ENCODE measurements at places on chromosomes 5 and 9. TPM values are rescaled to one million over a fixed set of nuclear protein-coding genes. Genes with fewer than 3 reads are reported as not detected.

SGCD gene
- total RNA-seq: 40.3 TPM

MARCHF3 gene
- 10.4 TPM for total RNA-seq

BAAT gene
- 0.92 TPM for total RNA-seq

HAVCR2 gene
- total RNA-seq: 38.0 TPM

C9orf153 gene
- 0.92 TPM for total RNA-seq

- no peak overlapping the region for H3K4me3 ChIP-seq
- H3K27me3 ChIP-seq: no peaks in the 10 kb centered on the region
- peak; percentile 38 for DNase-seq
- H3K27ac ChIP-seq: peak overlapping the region; percentile 84
These were observed 163.5 kb upstream of the ADRA1B start for GRCh38 chr5:159752622-159753275.

- H3K36me3 ChIP-seq: no peaks in the 10 kb centered on the region
- H3K4me3 ChIP-seq: no peak overlapping the region
- DNase-seq: no peak
- no peaks in the 10 kb centered on the region for H3K4me1 ChIP-seq
These were observed 421.0 kb upstream of the CHD1 start for GRCh38 chr5:99349787-99350186.

- DNase-seq: no peak
- peaks cover 4% of the 10 kb centered on the region for H3K4me1 ChIP-seq
- no peaks in the 10 kb centered on the region for H3K36me3 ChIP-seq
These were observed 244.0 kb downstream of the SEC61B start for GRCh38 chr9:99466104-99466503.

Measured in thoracic aorta (tissue), 2 donors.